Posterior vena cava (tissue), 2 donors: ENCODE measurements at places on chromosomes 7 and 10.

GRCh38 chr7:17319164-17320101, 21.0 kb downstream of the AHR start:
- DNase-seq: no peak

DNA sequence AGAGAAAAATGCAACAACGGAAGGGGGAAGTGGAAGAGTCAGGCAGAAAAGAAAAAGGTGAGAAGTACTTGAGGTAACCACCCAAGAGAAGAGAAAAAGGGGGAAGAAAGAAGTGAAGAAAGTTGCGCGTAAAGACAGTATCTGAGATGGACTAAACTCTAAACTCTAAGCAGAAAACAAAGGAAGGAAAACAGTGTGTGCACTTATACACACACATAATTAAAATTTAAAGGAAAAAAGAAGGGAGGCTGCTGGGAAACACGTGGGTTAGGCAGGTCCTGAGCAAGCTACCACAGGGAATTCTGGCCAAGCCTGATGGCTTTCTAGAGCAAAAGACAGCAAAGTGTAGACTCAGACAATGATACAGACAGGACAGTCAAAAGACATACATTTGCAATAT, 78.0 kb downstream of the UBE2H start:
- DNase-seq: no peak

DNA sequence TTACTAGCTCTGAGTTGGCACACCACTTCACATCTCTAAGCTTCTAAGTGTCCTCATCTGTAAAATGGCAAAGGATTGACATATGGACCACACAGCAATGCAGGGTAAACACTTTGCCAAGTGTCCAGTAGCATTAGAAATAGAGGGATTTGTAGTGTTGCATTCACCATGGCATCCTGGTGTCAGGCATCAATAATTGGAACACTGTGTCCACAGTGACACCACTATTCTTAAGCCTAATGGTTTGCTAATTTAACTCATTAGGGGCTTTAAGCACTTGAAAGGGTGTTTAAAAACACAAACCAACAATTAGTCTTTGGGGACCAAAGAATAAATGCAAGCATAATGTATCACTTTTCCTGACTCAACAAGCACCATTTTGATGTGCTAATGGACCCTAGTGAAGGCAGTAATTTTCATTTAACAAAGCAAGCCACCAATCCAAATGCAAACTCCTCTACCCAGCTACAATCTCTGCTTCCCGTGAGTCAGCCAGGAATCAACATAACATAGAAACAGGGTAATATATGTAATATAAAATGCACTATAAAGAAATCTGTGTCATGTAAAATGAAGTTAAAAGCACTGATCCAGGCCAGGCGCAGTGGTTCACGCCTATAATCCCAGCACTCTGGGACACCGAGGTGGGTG, 75.9 kb downstream of the FAM204A start:
- DNase-seq: no peak

DNA sequence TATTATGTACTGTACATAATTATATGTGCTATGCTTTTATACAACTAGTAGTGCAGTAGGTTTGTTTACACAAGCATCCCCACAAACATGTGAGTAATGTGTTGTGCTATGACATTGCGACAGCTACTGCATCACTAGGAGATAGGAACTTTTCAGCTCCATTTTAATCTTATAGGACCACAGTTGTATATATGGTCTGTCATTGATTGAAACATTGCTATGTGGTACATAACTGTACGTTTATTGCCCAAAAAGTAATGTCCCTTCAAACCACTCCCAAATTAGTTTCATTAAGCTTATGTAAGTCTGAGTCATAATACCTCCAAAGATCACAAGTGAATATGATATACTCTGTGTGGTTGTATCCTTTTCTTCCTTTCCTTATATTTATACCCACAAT, 183.2 kb upstream of the POT1 start:
- no peak for DNase-seq

- DNase-seq: no peak
These were observed 761.9 kb downstream of the MAGI2 start for GRCh38 chr7:78691584-78691983.

DNA sequence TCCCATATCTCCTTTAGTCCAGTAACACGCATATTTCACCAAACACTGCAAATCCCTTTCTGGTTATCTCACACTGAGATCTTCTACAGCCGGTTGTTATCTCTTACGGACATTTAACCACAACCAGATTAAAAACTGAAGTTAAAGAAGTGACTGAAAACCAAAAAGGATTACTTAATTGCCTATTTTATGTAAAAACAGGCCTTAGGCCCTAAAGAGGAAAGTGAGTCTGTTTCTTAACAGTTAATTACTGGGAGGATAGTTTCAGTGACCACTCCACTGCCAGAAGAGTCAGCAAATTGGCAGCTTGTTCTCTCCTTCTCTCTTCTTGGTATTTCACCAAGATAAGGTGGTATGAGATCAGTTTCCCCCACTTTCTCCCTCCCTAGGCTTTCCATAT, 161.9 kb upstream of the MEOX2 start:
- DNase-seq: no peak
